Activated naive CD4-positive, alpha-beta T cell treated with anti-CD3 and anti-CD28 coated beads for 36 hours (primary cell): ENCODE measurements at places on chromosomes 13 and 19.
A peak's percentile ranks its signal among the peaks of the same experiment; 100 is the strongest.

- DNase-seq, result no peak
Measured at GRCh38 chr19:36058481-36059179, 3.9 kb downstream of the WDR62 start.

GRCh38 chr19:1650650-1651567 lies 1.5 kb downstream of the TCF3 start:
- DNase-seq, result peak; percentile 58

- DNase-seq, result peak; percentile 10
Measured at GRCh38 chr19:8641908-8642547, 11.6 kb downstream of the NFILZ start.

DNA sequence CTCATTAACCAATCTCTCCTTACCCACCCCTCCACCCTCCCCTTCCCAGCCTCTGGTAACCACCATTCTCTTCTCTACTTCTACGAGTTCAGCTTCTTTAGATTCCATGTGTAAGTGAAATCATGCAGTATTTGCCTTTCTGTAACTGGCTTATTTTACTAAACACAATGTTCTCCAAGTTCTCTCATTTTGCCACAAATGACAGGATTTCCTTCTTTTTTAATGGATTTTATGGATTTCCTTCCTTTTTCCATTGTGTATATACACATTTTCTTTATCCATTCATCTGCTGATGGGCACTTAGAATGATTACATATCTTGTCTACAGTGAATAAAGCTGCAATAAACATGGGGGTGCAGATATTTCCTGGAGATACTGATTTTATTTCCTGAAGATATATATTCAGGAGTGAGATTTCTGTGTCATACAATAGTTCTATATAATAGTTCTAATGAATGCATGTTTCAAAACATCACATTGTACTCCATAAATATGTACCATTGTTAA lies 20.2 kb downstream of the KCTD12 start:
- DNase-seq, result no peak

DNA sequence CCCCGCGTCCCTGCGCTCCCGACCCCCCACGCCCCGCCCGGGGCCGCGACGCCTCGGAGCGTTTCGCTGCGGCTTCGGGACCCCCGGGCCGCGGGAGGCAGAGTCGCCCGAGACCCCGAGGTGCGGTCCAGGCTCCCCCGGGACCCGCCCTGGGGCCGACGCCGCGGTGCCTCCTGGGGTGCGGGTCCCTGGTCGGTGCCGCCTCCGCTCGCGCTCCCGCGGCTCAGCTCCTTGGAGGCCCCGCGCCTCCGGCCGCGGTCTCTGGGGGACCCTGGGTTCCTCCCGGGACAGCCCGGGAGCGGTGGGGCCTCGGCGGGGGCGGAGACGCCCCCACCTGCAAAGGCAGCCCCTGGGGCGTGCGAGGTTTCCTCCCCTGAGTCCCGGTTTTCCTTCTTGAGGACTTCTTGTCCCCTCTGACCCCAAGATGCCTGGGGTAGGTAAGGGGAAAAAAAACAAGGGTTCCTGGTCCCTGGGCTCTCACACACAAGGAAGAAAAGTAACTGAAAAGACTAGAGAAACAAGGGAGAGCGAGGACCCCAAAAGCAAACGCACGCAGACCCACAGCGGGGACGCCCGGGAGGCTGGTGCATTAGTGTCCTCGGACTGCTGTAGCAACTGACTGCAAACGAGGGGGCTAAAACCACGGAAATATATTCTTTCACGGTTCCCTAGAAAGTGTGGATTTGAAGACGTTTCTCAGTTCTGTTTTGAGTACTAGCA lies 740 bp downstream of the ZNF555 start:
- no peak for DNase-seq

GRCh38 chr13:102584434-102584833 lies 12.4 kb upstream of the TPP2 start:
- no peak for DNase-seq

- no peak for DNase-seq
Measured at GRCh38 chr19:33132021-33132420, at the start of gene WDR88. WDR88 (plus strand) TSS chr19:33132114; CDS start chr19:33132170, 56 bp downstream.

DNA sequence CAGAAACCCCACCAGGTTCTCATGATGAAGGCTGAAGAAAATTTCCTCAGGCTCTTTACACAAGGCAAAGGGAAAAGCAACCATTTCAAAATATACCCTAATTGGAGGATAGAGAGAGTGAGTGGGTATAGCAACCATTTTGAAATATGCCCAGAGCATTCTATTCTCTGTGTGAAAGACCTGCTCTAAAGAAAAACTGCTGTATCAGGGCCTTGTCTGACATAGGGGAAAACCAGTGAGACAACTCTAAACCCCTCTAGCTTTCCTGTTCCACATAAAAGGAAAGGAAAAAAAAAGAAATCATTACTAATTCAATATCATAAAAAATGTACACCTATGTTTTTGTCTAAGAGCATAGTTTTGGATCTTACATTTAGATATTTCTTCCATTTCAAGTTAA lies 42.3 kb downstream of the TPTE2 start:
- DNase-seq, result no peak

GRCh38 chr13:24613128-24613527 lies 67.1 kb upstream of the ATP12A start:
- DNase-seq, result no peak

DNA sequence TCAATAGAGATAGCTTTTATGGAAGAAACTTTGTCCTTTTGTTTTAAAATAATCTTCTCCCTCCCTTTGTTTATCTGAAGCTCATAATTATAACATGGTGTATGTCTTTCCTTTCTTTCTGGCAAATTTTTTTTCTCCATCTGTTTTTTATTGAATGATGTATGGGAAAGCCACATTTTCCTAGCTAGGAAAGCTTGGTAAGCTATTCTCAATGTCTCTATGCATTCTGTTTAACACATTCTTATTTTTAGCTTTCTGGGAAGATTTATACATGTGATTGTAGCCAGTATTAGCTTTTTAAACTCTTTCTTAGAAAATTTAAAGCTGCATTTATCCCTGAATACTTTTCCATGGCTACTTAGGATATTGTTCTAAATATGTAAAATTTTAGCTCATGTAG lies 124.9 kb upstream of the CSNK1A1L start:
- DNase-seq, result no peak

GRCh38 chr19:19443283-19443682 lies 37.8 kb downstream of the GATAD2A start:
- DNase-seq, result no peak

GRCh38 chr13:93714171-93714570 lies 487.6 kb downstream of the GPC6 start:
- DNase-seq, result no peak

GRCh38 chr19:49920624-49921363 lies 8.2 kb upstream of the ATF5 start:
- DNase-seq, result peak; percentile 18

DNA sequence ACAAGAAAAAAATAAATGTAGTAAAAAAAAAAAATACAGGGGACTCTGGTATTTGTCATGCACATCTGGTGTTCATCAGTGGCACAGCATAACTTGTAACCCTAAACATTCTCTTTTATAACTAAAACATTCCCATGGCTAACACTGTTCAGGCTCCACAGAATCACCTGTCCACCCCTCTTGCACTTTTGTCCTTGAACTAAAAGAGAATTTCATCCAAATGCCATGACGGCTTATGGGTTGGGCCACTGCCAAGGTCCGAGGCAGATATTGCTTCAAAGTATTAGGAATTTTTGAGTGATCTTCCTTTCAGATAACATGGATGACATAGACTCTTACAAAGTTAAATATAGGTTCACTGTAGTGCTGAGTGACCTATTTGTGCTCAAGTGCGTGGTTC lies 25.7 kb upstream of the SERP2 start:
- DNase-seq, result no peak

DNA sequence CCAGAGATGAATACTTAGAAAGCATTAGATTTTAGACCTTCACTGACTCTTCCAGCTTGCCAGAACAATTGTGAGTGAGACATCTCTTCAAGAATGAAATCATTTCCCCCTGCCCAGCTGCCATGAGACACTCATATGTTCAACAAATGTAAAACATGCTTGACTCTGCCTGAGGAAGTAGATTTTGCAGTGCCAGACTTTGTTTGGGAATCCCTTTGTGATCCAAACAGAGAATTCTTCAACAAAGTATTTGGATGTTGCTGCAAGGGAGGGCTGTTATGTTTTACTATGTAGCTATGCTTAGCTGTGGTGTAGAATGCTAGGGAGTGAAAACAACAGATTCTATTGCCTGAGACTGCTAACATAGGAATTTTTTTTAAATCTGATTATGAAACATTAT lies 416.4 kb downstream of the DCT start:
- DNase-seq, result no peak

DNA sequence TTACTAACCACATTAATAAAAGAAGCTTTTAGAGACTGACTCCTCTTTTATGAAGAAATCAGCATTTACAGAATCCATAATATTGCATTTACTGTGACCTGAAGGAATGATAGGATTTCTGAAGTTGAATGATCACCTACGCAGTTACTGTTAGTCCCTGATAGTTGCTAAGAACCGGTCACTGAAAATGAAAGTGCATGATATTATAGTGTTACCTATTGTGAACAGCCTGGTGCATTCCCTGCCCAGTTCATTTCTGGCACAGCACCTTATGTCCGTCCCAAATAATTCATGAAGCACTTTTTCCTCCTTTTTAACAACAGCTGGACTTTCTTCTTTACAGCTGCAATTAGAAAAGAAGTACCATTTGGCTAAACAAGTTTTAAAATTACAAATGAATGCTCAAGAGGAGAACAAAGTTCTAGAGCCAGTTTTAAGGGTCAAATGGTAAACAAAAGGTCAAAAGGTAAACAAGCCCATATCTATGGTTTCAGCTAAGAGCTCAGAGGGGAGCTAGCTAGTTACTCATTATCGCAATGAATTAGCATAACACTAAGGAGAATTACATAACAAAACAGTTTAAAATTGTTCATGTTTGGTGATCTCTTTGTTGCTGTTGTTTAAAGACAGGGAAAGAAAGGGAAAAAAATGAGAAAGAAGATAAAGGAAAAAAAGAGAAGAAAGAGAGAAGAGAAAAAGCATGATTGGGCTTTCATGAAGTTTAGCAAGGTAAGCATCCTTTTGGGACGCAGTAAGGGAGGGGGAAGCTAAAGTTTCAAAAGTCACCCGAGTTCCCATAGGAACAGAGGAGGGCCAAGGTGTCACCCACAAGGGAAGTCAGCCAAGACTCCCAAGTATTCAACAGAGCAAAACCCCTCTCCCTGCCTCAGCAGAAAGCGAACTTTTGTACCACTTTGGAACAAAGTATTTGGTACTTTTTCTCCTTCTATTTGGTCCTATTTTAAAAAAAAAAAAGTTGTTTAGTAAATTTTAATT lies 50.2 kb downstream of the FLT3 start:
- no peak for DNase-seq

DNA sequence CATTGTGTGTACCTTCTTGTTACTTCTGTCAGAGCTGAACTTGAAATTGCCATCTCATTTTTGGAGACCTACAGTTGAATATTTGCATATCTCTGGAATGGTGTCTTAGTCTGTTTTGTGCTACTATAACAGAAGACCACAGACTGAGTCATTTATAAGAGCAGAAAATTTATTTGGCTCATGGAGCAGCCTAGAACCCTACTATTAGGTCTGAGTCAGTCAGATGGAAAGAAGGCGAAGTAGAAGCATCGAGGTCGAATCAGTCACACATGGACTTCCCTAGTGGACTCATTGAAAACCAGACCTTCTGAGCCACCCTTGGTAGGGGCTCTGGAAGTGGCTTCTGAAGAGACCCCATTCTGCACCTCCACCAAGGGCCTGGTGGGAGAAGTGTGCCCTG lies 33.9 kb upstream of the TPT1 start:
- DNase-seq, result no peak
